ENCODE measurements at places on chromosomes 4 and X.

GRCh38 chrX:140141444-140142029, 176.2 kb upstream of the CXorf66 start:
- peak; percentile 22 for DNase-seq

DNA sequence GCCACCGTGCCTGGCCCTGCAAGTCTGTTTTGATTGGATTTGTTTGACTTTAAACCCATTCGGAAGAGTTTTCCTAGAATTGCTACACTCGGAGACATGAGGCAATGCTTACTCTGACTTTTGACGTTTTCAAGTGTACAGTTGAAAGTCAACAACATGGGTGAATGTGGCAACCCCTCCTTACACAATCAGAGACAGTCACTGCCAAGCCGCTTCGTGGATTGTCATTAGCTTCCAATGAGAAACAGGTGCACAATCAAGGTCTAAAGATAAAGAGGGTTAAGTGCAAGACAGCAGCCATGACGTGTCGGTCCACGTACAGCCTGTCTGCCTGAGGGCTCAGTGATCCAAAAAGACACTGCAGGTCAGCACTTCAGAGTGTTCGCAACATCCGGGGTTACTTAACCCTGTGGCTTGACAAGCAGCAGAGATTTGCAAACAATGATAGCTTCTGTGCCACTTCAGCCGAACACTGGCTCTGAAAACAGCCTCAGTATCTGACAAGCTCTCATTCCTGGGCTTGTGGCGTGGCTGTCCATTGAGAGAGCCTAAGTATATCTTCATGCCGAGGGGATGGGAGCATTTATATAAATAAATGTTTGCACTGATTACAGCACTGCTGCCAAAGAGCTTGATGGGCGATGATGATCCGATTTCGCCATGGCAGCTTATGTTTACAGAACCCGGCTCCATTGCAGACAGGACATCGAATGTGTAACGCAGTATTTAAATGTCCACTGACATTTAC, 180.0 kb downstream of the DHRSX start:
- no peak for DNase-seq

- no peak for DNase-seq
Measured at GRCh38 chr4:123659730-123660129, 263.1 kb downstream of the SPRY1 start.

GRCh38 chr4:105708181-105709080, at the start of the genes GSTCD and INTS12:
GSTCD (plus strand) TSS chr4:105708784; CDS start chr4:105717614, 8,830 bp downstream.
INTS12 (minus strand) TSS chr4:105708689; CDS start chr4:105700005, 8,684 bp downstream.
- DNase-seq: peak; percentile 90

DNA sequence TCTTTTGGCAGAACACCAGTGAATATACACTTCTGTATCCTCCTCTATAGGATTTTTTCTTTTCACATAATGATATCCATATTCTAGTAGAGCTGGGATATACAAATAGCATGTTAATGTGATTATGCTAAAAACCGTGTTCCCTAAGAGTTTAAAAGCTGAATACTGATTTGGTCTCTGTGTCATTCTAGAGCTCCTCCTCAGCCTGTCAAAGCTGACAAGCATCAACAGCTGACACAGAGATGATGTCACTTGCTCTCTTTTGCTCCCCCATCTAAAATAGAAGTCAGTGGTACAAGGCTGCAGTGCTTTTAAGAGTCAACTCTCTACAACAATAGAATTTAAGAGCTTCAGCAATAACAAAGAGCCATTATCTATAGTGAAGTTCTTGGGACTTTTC, 17.1 kb upstream of the HERC3 start:
- no peak for DNase-seq

DNA sequence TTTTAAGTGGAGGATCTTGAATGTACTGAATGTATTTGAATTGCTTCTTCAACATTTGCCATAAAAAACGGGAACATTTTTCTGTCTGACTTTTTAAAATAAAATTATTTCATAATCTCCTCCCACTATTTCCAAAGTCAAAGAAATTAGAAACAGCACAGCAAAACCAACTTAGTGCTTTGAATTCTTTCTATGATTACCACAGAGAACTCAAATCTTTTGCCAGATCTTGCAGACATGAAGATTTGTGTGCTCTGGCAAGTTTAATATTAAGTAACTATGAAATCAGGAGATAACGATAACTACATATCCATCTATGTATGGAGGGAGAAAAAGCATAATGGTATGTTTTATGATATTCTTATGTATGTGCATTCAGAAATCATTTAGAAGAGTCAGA, 982.2 kb downstream of the PCDH7 start:
- no peak for DNase-seq

GRCh38 chrX:133346026-133346425, 69.3 kb downstream of the GPC4 start:
- no peak for DNase-seq

- DNase-seq: no peak
Measured at GRCh38 chr4:112343330-112344080, 46.3 kb downstream of the ALPK1 start.

GRCh38 chr4:87220094-87220822, at the start of gene KLHL8:
KLHL8 (minus strand) TSS chr4:87220618; CDS start chr4:87195539, 25,079 bp downstream.
- peak; percentile 89 for DNase-seq

- DNase-seq: no peak
Measured at GRCh38 chr4:76755756-76756155, 142.2 kb downstream of the SOWAHB start.

DNA sequence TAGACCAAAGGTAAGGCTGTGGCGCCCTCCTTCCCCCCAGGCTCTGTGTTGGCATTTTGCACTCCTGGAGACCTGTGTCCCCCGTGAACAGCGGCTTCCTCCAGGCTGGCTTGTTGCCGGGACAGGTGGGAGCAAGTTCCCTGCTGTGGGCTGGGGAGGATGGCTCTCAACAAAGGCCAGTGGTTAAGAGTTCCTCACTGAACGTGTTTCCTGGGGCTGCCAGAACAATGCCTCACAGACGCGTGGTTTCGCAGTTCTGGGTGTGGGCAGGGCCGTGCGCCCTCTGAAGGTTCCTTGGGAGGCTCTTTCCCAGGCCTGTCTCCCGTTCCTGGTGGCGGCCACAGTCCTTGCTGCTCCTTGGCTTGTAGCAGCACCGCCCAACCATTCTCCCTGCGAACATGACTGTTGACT, 33.4 kb downstream of the NELFA start:
- DNase-seq: no peak

- no peak for DNase-seq
Measured at GRCh38 chrX:150038986-150039599, 100.8 kb upstream of the EOLA2 start.

- peak; percentile 22 for DNase-seq
Measured at GRCh38 chrX:18873189-18873791, 110.6 kb downstream of the PHKA2 start.

Measured in stimulated activated naive CD8-positive, alpha-beta T cell treated with anti-CD3 and anti-CD28 coated beads, Interleukin-15, Interleukin-2, amounts not matched to agents 100 U/mL and 50 U/mL, for 24 hours (primary cell).